NCI-H524 (cell line): ENCODE measurements at places on chromosomes 16 and 17.

- no peak for DNase-seq
These were observed 557 bp upstream of the CX3CL1 start for GRCh38 chr16:57371494-57372371.

DNA sequence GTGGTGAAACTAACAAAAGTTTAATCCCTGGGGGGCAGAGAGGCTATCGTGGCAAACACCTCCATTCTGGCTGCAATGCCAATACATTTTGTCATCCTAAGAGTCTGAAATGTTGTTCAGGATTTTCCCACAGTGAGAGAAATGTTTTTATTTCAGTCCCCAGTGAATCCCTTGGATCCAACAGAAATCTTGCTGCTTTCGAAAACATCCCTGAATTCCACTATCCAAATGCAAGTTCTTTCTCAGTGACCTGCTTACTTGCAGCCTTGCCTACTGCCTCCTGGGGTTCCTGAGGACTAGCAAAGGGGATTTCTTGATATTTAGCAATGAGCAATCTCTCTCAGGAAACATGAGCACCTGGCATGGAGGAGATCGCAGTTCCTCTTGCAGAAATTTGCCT, 202.1 kb upstream of the IRX3 start:
- DNase-seq, result no peak

GRCh38 chr16:10205688-10206087, 23.5 kb upstream of the GRIN2A start:
- DNase-seq, result no peak

GRCh38 chr16:23031508-23032098, 117.6 kb downstream of the USP31 start:
- DNase-seq, result no peak
